Renal cortical epithelial cell (primary cell): ENCODE measurements at places on chromosomes 1 and 21. TPM values are rescaled to one million over a fixed set of nuclear protein-coding genes. Genes with fewer than 3 reads are reported as not detected.

DCAF6 gene
- total RNA-seq: 88.4 and 169 TPM in 2 replicates

XPR1 gene
- 35.4 and 53.6 TPM in 2 replicates for total RNA-seq

TDRD5 gene
- 0.10 and 0.87 TPM in 2 replicates for total RNA-seq

TNFRSF18 gene
- total RNA-seq: 0.50 TPM in 1 of 2 replicates, not detected in the other

OLFML3 gene
- total RNA-seq: 0.52 and 5.1 TPM in 2 replicates

SPATA6 gene
- total RNA-seq: 3.0 and 18.4 TPM in 2 replicates

UBL4B gene
- total RNA-seq: not detected in 2 replicates

PLOD1 gene
- total RNA-seq: 83.0 and 242 TPM in 2 replicates

EDN2 gene
- 19.4 and 39.9 TPM in 2 replicates for total RNA-seq

IL23R gene
- not detected in 2 replicates for total RNA-seq

CLCNKA gene
- 0.20 TPM in 1 of 2 replicates, not detected in the other for total RNA-seq

CBR3 gene
- 1.4 and 3.3 TPM in 2 replicates for total RNA-seq

IVL gene
- total RNA-seq: 0.15 and 2.4 TPM in 2 replicates

DNM3 gene
- total RNA-seq: 1.2 and 10.7 TPM in 2 replicates

RASSF5 gene
- 0.35 and 0.52 TPM in 2 replicates for total RNA-seq

NBPF3 gene
- 14.2 and 16.0 TPM in 2 replicates for total RNA-seq

PCAT6 gene
- total RNA-seq: 0.40 TPM in 1 of 2 replicates, not detected in the other

GCLM gene
- total RNA-seq: 23.3 and 31.3 TPM in 2 replicates

FMN2 gene
- 0.15 TPM in 1 of 2 replicates, not detected in the other for total RNA-seq

HMCN1 gene
- 0.17 and 57.9 TPM in 2 replicates for total RNA-seq

SPRR2A gene
- total RNA-seq: not detected in 2 replicates

ETS2 gene
- total RNA-seq: 20.8 and 35.3 TPM in 2 replicates

THEM5 gene
- total RNA-seq: not detected in 2 replicates

ITLN2 gene
- not detected in 2 replicates for total RNA-seq

COA7 gene
- total RNA-seq: 20.5 and 20.9 TPM in 2 replicates

PBX1 gene
- 1.6 and 20.5 TPM in 2 replicates for total RNA-seq

NTRK1 gene
- not detected in 2 replicates for total RNA-seq

SPRR2G gene
- not detected in 2 replicates for total RNA-seq

CHD5 gene
- 1.2 TPM in 1 of 2 replicates, not detected in the other for total RNA-seq

EFNA4 gene
- 9.5 and 12.5 TPM in 2 replicates for total RNA-seq

BGLAP gene
- 0.15 TPM in 1 of 2 replicates, not detected in the other for total RNA-seq

TNFSF4 gene
- 0.75 and 1.2 TPM in 2 replicates for total RNA-seq

CDA gene
- 4.6 and 13.0 TPM in 2 replicates for total RNA-seq

FAM167B gene
- 0.20 TPM in 1 of 2 replicates, not detected in the other for total RNA-seq

TSPAN1 gene
- 78.7 and 114 TPM in 2 replicates for total RNA-seq

P3R3URF gene
- total RNA-seq: not detected in 2 replicates

FCMR gene
- 0.05 TPM in 1 of 2 replicates, not detected in the other for total RNA-seq

ZNF648 gene
- not detected in 2 replicates for total RNA-seq

HHAT gene
- 30.6 and 33.5 TPM in 2 replicates for total RNA-seq

SEC16B gene
- 0.35 and 1.2 TPM in 2 replicates for total RNA-seq

CFHR2 gene
- not detected in 2 replicates for total RNA-seq

HSD3B1 gene
- not detected in 2 replicates for total RNA-seq

ZDHHC18 gene
- 8.9 and 10.3 TPM in 2 replicates for total RNA-seq

LAMC2 gene
- 128 and 1,305 TPM in 2 replicates for total RNA-seq

AZIN2 gene
- total RNA-seq: 3.5 and 5.1 TPM in 2 replicates

ANKRD34A gene
- 0.15 TPM in 1 of 2 replicates, not detected in the other for total RNA-seq

PLA2G2A gene
- total RNA-seq: not detected in 2 replicates

SYT6 gene
- not detected in 2 replicates for total RNA-seq

NUDT17 gene
- 5.6 and 9.2 TPM in 2 replicates for total RNA-seq

CNN3 gene
- 636 and 714 TPM in 2 replicates for total RNA-seq

CLCA1 gene
- not detected in 2 replicates for total RNA-seq

KCNK1 gene
- 11.2 and 13.2 TPM in 2 replicates for total RNA-seq

DIO1 gene
- total RNA-seq: not detected in 2 replicates

MNDA gene
- not detected in 2 replicates for total RNA-seq

CNIH3 gene
- 2.5 and 3.3 TPM in 2 replicates for total RNA-seq

NEXN gene
- total RNA-seq: 6.4 and 22.4 TPM in 2 replicates

CSF3R gene
- 0.15 TPM in 1 of 2 replicates, not detected in the other for total RNA-seq

SH2D2A gene
- total RNA-seq: 0.30 TPM in 1 of 2 replicates, not detected in the other

TMEM125 gene
- 3.9 and 12.0 TPM in 2 replicates for total RNA-seq
